RPMI7951 (cell line): ENCODE measurements at places on chromosomes 4 and X. TPM values are rescaled to one million over a fixed set of nuclear protein-coding genes. Genes with fewer than 3 reads are reported as not detected.
A peak's percentile ranks its signal among the peaks of the same experiment; 100 is the strongest.

The KANTR gene
- total RNA-seq = 7.1 and 8.2 TPM in 2 replicates

The PNMA6A gene
- 0.10 and 0.12 TPM in 2 replicates for total RNA-seq

- no peak for DNase-seq
These were observed 391.0 kb upstream of the DIPK2B start for GRCh38 chrX:45591650-45592049.

DNA sequence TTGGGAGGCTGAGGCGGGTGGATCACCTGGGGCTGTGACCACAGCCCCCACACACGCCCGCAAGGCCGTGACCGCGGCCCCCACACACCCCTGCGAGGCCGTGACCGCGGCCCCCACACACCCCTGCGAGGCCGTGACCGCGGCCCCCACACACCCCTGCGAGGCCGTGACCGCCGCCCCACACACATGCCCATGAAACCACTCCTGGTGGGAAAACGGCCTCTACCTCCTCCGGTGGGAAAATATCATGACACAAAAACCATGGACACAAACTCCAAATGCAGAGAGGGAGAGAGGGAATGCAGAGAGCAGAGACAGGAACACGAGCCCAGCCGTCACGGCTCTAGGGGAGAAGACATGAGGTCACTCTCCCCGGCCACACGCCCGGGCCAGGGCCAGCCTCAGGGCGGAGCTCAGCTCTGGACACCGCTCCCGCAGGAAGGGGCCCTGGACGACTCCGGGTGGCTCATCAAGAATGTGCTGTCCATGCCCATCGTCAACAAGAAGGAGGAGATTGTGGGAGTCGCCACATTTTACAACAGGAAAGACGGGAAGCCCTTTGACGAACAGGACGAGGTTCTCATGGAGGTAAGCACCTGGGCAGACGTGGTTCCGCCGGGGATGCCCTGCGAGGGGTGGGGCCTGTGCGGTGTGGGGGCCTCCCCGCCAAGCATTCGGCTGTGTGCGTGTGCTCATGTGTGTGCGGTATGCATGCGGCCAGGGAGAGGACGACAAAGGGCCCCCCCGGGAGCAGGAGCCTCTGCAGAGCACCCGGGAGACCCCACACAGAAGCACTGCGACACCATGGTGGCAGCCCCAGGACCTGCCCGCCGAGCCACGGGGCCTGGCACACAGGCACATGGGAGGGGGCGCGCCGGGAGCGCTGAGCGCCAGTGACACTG, 17.4 kb downstream of the ATP5ME start:
- DNase-seq = no peak

DNA sequence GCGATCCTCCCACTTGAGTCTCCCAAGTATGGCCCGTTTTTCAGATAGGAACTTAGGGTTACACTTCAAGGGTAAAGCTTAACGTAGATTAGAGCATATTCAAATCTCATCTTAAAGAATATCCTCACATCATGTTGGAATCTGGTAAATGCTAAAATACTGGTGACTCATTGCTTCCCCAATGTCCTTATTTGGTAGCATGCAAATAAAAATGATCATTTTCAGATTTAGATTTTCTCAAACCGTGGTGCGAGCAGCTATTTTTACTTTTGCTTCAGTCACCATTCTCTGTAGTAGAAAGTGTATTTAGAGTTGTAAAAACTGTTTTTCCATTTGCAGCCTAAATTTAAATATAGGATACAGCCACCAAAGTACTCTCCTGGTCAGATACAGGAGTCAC, 101.5 kb upstream of the MAML3 start:
- DNase-seq = peak; percentile 34

- DNase-seq = peak; percentile 29
These were observed 644 bp upstream of the EBP start for GRCh38 chrX:48520976-48521352.

GRCh38 chr4:57093845-57094831, 16.0 kb downstream of the IGFBP7 start:
- peak; percentile 61 for DNase-seq

DNA sequence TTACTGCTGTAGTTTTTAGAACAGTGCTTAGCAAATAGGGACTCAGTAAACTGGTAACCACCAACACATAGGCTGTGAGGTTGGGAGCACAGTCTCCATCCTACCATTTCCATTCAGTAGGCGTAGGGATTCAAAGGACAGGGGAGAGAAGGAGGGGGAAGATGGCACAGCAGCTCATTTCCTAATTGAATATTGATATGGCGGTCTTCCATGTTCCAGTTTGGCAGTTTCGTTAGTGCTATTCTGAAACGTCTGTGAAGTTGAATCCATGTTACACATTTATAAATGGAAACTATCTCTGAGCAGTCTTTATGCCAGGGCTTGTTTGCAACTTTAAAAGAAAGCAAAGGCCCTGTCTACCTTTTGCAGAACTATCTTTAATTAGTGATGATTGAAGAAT, 105.5 kb downstream of the PARM1 start:
- no peak for DNase-seq
